ENCODE measurements at places on chromosomes 5 and 9.

DNA sequence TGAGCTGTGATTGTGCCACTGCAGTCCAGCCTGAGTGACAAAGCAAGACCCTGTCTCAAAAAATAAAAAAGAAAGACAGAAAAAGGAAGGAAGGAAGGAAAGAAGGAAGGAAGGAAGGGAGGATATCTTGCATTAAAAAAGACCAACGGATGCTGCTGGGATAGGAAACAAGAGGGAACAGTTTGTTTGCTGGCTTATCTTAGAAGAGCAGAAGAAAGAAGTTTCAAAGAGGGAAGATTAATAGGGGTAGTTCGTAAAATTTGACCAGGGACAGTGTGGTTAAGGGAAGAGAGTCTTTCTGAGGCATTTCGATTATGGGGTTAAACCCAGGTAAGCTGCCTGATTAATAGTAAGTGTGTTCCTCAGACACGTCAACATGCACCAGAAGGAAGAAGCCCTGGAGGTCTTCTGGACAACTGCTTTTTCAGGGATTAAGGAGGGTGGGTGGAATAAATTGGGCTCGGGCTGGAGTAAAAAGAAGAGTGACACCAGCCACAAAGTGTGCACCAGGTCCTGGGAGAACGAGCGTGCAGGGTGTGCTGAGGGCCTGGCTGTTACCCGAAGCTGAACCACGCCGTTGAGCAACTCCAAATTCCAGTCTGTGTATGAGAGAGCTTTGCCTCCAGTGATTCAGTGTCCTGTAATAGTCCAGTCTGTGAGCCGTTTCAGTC is 24.8 kb downstream of the FYB1 start:
- no peak for DNase-seq

DNA sequence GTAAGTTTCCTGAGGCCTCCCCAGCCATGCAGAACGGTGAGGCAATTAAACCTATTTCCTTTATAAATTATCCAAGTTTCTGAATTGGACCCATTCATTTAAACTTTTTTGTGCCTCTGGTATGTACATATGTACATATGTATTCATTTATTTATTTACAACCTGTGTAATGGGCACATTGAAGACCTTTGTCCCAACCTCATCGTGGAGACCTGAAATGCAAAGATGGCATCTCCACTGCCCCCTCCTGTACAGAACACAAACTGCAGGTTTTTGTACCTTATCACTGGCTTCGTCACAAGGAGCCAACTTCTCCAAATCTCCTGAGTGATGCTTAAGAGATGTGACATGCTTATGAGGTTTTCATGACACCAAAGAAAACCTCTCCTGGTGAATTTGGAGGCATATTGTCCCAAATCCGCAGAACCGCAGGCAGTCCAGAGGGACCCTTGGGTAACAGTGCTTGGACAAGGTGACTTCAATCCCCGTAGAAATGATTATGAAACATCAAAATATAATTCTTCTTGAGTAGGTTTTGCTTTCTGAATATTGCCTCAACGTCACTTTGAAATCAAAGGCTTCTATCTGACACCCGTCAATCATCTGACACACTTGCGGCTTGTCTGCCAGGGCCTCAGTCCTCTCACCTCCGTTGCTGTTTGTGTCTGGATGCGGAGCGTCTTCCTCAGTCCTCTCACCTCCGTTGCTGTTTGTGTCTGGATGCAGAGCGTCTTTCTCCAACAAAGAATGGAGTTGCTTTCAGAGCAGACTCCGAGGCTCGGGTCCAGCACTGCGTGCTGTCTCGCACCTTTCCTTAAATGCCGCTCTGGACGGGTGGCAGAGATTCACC is 135.0 kb upstream of the IRX4 start:
- no peak for DNase-seq

DNA sequence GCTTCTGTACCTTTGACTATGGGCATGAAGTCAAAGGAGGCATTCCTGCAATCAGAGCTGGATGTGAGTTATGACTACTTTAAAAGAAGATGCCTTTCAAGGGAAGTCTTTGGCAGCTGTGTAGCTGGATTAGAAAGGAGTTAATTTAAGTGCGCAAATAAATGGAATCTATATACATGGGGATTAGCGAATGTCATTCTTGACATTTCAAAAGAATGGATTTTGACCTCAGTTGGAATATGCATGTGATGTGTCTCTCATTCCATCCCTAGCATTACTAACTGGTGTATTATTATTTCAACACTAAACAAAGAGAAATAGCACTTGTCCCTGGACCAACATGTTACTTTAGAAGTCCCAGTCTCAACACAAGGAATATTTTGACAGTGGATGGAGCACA is 359.6 kb upstream of the SLC24A2 start:
- no peak for DNase-seq

DNA sequence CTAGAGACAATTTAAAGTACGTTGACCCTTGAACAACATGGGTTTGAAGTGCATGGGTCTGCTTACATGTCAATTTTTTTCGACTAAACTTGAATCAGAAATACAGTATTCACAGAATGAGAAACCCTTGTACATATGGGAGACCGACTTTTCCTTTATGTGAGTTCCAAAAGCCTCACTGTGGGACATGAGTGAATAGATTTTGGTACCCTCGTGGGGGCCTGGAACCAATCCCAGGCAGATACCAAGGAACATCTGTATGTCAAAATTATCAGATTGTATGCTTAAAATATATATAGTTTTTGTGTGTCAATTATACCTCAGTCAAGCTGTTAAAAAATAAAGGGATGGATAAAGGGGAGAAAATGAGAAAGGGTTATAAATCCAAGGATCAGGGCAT is 78.7 kb upstream of the MAN2A1 start:
- DNase-seq = no peak

- DNase-seq = no peak
Measured at GRCh38 chr5:34858790-34859189, 19.8 kb downstream of the TTC23L start.

DNA sequence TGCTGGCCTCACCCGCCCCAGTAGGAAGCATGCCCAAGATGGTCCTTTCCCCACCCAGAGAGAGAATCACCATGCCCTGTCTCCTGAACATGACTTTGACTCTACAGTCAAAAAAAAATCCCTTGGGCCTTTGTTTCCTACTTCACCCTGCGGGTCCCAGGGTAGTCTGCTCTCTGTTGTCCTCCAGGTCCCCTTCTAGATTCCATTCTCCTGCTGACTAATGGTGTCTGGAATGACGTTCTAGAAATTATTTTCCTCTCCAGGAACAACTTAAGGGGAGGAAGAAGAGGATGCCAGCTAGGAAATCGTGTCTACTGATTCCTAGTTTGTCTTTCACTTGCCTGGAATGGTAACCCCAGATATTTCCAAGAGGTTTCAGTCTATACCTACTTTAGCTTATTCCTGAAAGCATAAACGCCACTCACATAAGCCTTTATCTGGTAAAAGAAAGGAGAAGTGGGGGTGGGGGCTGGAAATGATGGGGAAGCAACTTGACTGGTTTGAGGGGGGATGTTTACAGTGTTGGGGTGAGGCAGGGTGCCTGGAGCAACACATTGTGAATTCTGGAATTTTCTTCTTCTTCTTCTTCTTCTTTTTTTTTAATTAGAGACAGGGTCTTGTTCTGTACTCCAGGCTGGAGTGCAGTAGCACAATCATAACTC is 93.9 kb downstream of the SNX18 start:
- no peak for DNase-seq

- DNase-seq = no peak
Measured at GRCh38 chr9:98332405-98332831, 77.0 kb upstream of the TBC1D2 start.

DNA sequence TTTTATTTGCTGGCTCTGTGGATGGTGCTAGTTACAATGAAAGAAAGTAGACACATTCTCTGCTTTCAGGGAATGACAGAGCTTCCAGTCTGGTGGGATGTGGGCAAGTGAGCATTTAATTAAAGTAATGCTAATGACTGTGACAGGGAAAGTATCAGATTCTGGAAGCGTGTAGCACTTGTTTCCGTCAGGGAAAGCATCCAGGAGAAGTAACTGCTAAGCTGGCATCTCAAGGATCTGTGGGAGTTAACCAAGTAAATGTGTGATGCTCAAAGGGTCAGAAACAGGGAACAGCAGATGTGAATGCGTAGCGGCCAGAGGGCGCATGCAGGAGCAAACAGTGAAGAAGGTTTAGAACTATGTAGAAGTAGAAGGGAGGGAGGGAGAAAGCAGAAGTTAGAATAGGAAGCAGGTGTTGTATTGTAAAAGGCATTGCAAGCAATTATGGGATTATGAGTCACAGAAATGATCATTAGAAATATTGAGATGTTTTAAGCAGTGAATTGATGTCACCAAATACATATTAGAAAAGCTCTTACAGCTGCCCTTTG is 12.2 kb downstream of the KLHL9 start:
- no peak for DNase-seq

- no peak for DNase-seq
Measured at GRCh38 chr5:168710706-168711105, 131.5 kb upstream of the PANK3 start.

DNA sequence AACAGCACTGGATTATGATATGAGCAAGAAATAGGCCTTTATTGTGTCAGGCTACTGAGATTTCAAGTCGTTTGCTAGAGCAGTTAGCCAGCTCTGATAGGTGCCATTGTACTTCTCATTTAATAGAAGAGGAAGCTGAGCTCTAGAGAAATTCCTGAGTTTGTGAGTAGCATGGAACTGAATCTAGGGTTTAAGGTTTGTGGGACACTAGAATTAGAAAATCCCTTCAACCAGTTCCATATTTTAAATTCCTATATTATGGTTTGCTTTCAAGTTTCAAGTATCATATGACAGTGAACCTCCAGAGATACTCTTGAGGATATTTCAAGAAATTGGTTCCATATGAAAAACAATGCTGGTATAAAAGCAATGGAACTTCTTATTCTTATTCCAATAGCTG is 87.6 kb downstream of the ANKRD55 start:
- DNase-seq = no peak

- no peak for DNase-seq
Measured at GRCh38 chr5:33470544-33470943, 29.8 kb downstream of the TARS1 start.

DNA sequence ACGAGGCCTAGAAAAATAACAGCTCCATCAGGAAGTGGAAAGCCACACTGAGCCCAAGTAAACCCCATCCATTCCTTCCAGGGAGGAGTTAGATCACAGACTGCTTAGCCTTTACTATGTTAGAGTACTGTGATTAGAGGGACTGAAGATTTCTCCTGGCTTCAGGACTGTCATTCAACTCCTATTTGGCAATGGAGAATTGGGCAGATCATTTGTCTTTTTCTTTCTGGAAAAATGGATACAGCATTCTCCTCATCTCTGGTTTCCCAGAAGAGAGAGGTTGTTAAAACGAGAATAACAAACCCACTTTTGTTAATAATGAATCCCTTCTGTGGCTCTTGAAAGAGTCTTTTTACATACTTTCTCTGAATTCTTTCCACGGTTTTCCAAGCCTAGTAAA is 150.4 kb downstream of the GABRB2 start:
- no peak for DNase-seq

GRCh38 chr9:132069046-132069898 is 10.4 kb downstream of the MED27 start:
- DNase-seq = no peak

GRCh38 chr5:137374110-137374714 is 124.9 kb downstream of the SPOCK1 start:
- DNase-seq = no peak

- no peak for DNase-seq
Measured at GRCh38 chr5:66795682-66796081, 199.5 kb downstream of the MAST4 start.

DNA sequence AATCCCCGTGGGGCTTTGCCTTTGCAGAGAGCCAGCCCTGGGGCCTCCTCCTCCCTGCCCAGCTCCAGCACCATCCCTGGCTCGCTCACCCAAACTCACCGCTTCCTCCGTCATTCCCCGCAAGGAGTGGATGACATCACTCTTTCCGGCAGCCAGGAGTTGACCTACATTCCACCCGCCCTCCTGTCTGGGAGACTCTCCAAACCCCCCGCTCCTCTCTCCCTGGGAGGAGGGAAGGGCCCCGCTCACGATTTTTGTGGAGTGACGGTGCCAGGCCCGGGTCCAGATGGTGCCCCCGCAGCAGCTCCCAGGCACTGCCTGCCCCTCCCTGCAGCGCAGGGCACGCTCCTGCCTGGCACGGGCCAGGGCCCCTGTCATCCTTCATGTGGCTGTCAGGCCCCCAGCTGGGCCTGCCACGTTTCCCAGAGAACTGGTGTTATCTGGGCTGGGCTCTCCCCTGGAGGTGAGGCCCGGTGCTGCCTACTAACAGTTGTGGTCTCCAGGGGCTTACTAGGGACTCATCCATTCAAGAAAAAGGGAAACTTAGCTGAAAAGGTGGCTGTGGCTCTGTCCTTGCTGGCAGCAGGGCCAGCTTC is 52.3 kb downstream of the NTNG2 start:
- peak; percentile 45 for DNase-seq

DNA sequence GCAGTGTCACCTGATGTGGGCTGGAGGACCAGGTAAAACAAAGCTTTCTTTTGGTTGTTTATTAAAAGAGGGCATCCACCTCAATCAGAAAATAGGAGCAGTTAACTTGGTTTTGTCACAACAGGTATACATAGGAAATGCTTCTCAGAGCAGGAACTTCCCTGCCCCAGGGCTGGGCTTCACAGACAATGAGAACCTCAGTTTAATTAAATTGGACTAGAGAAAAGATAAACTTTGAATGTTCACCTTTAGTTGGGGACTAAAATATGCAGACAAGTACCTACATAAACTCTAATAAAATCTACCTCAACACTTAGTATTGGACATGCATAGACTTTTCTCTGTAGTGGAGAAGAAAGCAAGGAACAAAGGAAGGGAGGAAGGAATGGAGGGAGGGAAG is 392.0 kb downstream of the ENC1 start:
- DNase-seq = no peak

DNA sequence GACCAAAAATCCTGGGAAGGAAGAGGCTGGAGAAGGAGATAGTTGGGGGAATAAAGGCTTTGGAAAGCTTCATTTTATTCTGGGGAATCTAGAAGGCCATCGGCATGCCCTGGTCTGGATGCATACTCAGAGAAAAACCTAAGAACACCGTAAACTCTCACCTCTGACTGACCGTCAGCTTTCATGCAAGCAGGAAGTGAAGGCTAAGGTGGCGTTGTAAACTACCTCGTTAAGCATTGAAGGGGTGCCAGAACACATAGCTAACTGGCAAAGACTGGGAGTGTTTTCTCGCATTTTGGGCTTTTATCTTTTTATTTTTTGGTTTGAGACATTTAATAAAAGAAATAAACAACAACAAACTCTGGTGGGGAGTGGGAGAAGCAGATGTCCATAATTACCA is 2.6 kb upstream of the SLC38A9 start:
- no peak for DNase-seq

GRCh38 chr5:150410524-150411244 is 2.0 kb downstream of the CD74 start:
- no peak for DNase-seq

- no peak for DNase-seq
Measured at GRCh38 chr5:16791036-16791705, 144.9 kb downstream of the MYO10 start.

DNA sequence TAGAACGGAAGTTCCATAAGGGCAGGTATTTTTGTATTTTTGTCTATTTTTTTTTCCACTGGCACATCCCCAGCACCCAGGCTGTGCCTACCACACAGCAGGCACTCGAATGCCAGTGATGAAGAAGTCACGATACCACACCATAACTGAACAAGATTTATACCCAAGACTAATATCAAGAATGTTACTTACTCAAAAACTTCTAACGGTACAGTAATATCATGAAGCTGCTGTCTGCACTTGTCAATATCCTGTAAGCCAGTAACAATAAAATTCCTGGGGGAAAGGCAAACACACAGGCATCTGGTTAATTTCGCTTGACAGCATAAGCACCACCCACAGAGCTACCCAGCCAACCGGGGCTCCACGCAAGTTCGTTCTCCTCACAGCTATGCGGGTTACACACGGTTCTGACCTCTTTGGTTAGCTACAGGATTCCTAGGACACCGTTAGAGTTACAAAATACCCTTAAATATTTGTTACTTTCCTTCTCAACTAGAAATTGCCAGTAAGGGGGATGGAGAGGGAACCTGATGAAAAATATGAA is 1.3 kb downstream of the MED10 start:
- DNase-seq = no peak
